Activated CD4-positive, alpha-beta T cell treated with anti-CD3 and anti-CD28 coated beads for 24 hours (primary cell): ENCODE measurements at places on chromosomes 2 and 18.

DNA sequence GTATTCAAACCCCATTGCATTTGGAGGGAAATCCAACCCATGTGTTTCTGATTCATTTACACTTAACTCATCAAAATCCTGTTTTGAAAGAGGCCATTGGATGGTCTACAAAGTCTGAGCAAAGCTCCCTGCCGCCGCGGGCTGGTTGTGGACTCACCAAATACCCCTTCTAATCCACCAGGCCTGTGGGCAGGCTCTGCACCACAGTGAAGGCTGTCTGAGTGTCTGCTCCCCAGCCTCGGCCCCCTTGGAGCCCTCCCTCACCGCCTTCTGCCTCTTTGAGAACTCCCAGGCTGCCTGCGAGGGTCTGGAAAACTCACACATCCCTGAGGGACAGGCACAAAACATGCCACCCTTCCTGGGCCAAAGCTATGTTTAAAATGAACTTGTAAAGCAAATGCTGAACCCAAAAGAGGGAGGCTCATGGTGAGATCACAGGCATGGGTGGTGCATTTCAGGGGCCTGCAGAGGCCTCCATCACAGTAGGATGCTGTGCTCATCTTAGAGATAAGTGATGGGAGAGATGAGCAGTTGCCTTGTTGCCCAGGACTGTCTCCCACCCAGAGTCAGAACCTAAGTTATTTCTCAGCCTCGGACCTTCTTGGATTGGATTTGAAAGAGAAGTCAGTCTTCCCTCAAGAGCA is 225.0 kb downstream of the CYP26B1 start:
- DNase-seq = no peak

GRCh38 chr2:156647377-156648010 is 211.3 kb downstream of the GPD2 start:
- no peak for DNase-seq

GRCh38 chr2:44479127-44479887 is 117.6 kb downstream of the CAMKMT start:
- no peak for DNase-seq

DNA sequence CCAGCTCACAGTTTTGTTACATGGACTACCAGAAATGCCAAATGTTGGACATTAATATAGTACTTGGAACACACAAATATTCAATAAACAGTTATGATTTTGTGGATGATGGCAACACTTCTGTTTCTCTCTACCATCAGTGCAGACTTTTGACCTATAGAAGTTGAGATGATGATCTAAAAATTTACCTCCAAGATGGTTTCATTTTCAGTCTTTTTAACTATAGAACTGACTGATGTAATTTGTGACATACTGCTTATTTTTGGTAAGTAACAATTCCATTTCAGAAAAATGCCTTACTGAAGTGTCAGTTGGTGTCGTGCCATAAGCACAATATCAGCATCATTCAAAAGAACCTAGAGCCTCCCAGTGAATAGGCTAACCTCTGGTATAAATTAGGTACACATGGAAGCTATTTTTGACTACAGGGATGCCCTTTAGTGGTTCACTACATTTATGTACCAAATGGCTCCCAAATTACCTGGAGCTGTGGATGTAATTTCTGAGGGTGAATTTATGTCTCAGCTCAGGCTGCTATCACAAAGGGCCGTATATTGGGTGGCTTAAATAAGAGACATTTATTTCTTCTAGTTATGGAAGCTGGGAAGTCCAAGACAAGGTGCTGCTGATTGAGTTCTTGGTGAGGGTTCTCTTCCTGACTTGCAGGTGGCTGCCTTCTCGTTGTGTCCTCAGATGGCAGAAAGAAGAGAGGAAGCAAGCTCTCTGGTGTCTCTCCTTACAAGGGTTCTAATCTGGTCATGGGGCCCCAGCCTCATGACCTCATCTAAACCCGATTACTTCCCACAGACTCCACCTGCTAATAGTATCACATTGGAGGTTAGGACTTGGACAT is 66.5 kb downstream of the ALPK2 start:
- no peak for DNase-seq

- DNase-seq = no peak
Observed at GRCh38 chr2:116491292-116491691, 1323.2 kb upstream of the DDX18 start.

DNA sequence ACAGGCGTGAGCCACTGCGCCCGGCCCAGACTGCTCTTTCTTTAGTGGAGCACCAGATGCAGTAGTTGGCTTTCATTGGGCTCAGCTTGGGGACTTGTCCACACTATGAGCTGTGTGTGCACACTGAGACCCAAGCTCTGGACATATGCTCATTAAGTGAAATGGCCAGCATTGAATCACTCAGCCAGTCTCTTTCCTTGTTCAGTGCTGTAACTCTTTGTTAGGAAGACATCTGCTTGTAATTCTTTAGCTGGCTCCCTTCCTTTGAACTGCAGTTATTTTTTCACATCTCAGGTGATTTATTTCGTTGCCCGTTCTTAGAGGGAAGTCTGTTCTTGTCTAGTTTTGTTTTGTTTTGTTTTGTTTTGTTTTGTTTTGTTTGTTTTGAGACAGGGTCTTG is 70.5 kb downstream of the CAB39 start:
- no peak for DNase-seq

DNA sequence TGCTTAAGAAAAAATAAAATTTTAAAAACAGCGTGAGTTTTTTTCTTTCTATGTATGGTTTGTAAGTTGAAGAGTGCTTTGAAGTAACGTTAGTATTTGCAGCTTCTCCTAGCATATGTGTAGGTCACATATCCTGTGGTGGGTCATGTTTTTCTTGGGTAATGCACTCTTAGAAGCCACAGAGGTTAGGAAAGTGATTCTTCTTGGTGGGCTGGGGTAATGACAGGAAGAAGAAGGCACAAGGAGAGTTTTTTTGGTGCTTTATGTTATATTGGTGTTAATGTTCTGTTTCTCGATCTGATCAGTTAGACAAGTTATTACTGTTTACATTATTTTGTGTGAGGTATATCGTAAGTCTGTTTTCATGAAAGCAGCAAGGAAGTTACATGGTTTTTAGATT is 109.0 kb downstream of the ICA1L start:
- DNase-seq = no peak

GRCh38 chr2:17788773-17789172 is 27.5 kb upstream of the MSGN1 start:
- no peak for DNase-seq

DNA sequence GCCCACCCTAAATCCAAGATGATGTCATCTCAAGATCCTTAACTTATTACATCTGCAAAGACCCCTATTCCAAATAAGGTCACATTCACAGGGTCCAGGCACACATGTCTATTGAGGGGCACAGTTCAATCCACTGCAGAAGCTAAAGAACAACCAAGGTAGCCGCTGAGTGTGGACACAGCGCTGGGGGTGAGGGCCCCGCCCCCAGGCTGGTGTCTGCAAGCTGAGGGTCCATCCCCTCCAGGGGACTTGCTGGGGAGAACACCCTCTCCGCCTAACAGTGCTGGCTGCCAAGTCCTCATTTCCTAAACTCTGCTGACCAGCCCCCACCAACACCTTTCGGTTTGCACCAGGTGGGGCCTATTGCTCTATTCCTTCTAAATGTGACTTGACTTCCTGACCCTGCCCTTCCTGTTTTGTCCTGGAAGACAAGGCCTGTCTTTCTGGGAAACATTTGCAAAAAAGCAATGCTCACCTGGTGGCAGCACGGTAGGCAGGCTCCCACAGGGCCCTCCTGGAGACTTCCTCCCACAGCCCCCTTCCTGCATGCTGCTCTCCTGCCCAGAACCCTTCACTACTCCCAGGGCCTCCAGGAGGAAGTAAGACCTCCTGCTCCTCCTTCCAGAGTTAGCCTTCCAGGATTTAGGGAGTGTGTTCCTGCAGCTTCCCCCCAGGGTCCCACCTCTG is 24.4 kb upstream of the TEX44 start:
- DNase-seq = no peak

DNA sequence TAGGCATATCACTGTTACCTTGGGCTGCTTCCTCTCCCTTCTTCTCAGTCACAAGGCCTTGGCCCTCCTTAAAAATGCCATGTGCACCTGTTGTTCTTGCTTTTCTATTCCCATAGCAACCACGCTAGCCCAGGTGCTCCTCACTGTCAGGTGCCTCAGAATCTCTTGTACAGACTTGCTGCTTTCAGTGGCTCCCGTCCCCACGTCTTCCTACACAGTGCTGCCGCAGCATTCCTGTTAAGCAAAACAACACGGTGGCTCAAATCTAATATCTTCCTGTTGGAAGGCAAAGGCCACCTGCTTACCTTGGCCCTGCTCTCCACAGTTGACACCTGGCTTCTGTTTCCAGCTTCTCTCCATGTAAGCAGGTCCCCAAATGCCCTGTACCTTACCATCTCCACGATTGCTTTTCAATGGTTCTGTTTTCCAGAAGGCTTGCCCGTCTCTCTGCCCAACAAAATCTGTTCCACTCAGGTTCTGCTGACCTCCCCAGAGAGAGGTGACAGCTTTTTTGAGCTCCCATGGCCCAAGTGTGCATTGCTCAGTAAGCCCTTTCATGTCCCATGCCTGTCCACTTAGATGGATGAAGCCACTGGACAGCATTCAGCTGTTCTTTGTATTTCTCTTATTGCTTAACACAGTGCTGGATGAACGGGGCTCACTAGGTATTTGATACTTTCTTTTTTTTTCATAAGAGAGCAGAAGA is 240.4 kb downstream of the PRKCE start:
- DNase-seq = no peak

GRCh38 chr2:2302359-2302758 is 28.7 kb downstream of the MYT1L start:
- DNase-seq = no peak
